ENCODE measurements at places on chromosomes 5 and 9.

- H3K27me3 ChIP-seq: no peaks in the 10 kb centered on the region
- H3K27ac ChIP-seq: no peak overlapping the region
- no peaks in the 10 kb centered on the region for H3K36me3 ChIP-seq
- DNase-seq: no peak
Measured at GRCh38 chr5:75078027-75078426, 25.7 kb upstream of the GCNT4 start.

DNA sequence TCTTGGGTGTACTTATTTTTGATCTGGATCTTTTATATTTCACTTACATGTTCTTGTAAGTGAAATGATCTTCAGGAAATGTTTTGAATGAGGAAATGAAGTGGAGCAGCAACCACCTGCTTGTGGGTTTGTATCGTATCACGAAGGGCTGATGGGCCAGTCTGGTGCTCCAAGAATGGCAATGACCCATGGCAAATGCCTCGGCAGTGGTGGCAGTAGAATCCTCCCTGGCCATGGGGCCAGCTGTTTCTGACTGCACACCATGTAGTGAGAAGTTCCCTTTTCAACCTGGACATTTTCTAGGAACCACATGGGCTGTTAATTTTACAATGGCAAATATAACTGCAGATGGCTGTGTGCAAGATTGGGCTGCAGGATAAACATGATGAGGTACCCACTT lies 29.9 kb downstream of the MAT2B start:
- peaks cover 22% of the 10 kb centered on the region for H3K27me3 ChIP-seq
- H3K27ac ChIP-seq: no peak overlapping the region
- no peak overlapping the region for H3K4me3 ChIP-seq
- H3K36me3 ChIP-seq: no peaks in the 10 kb centered on the region

DNA sequence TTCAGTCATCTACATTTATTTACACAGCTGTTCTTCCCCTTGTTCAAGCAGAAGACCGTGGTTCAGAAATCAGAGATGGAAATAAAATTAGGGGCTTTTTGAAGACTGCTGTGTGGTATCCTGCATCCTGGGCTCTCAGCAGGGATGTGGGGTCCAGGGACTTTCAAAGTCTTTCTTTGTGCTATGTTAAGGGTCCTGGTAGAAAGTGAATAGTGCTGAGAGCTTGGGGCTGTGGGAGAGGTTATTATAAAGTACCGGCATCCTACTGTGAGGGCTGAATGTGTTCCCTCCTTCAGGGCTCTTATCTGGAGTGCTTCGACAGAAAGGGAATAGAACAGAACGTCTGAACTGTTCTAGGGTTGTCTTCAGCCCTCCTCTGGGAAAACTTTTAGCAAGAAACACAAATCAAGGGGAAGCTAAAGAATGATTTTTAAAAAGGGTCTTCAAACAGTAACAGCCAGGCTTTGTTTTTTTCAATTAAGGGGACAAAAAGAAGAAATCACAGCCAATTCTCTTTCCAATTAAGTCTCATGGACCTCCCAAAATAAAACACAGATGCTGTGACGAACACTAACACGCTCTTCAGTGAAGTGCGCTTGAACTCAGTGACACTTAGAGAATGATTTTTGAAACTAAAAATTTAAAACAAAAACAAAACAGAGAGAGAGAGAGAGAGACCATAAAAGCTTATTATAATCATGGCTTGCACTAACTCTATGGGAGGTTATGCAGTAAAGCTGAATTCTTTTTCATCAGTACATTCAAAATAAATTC lies 15.7 kb upstream of the SLC1A3 start:
- no peak overlapping the region for H3K4me3 ChIP-seq
- peaks cover 2% of the 10 kb centered on the region for H3K27me3 ChIP-seq
- H3K27ac ChIP-seq: no peak overlapping the region
- H3K4me1 ChIP-seq: no peaks in the 10 kb centered on the region

DNA sequence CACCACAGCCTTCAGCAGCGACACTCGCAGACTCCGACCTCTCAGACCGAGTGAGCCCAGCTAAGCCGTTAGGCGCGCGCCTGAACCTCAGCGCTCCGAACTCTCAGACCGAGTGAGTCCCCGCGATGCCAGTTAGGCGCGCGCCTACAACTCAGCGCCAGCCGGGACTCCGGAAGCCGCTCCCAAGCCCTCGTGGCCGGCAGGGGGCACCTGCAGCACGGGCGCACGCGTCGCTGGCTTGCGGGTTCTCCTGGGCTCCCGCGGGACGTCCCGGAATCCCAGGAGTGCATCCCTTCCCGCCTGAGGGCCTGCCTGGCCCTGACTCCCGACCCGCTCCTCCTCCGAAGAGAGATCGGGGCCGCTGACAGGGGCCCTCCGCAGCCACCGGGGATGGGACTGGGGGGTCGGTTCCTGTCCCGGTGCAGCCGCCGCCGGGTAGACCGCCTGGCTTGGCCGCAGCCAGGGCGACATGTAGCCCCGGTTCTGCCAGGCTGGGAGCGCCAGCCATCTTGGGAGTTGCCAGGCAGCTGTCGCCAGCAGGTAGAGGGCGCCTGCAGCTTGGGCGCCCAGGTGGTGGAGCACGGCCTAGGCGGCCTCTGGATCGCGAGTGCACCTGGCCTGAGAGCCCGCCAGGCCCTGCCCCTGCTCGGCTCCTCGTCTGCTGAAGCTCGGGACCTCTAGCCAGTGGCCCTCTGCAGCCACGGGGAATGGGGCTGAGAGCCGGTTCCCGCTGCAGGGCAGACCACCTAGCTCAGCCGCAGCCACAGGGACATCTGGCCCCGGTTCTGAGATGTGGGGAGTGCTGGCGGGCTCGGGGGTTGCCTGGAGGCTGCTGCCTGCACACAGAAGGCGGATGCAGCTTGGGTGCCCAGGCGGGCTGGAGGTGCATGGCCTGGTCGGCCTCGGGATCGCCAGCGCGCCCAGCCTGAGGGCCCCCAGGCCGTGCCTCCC lies at the start of gene ANKRD18A:
TSS of gene ANKRD18A (minus strand) at position 114 of the 951 bp plus-strand sequence. CDS start 311 bp downstream, outside the sequence.
- peaks cover 55% of the 10 kb centered on the region for H3K27me3 ChIP-seq
- peak within 1 kb of the TSS; percentile 75 for H3K4me3 ChIP-seq
- peak; percentile 73 for DNase-seq
- H3K4me1 ChIP-seq: peaks cover 11% of the 10 kb centered on the region

DNA sequence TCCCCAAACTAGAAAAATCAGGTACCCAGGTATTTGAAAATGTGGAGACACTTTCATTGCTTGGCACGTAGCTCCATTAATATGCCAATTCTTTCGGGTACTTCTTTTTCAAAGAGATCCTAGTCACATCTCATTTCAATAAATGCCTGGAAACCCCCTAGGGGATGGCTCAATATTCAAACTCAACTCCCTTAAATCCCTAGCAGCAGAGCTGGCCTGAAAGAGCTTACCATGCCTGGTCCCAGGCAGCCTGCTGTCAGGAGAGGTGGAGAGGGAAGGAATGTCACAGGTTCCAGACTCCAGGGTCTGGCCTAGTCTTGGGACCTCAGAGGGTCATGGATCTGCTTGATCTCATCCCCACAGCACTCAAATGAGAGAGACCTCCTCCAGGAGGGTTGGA lies 187.1 kb downstream of the SPOCK1 start:
- no peak overlapping the region for H3K27ac ChIP-seq
- H3K4me3 ChIP-seq: no peak overlapping the region
- no peak for DNase-seq
- no peaks in the 10 kb centered on the region for H3K36me3 ChIP-seq
- H3K27me3 ChIP-seq: peaks cover 11% of the 10 kb centered on the region
- no peaks in the 10 kb centered on the region for H3K4me1 ChIP-seq

DNA sequence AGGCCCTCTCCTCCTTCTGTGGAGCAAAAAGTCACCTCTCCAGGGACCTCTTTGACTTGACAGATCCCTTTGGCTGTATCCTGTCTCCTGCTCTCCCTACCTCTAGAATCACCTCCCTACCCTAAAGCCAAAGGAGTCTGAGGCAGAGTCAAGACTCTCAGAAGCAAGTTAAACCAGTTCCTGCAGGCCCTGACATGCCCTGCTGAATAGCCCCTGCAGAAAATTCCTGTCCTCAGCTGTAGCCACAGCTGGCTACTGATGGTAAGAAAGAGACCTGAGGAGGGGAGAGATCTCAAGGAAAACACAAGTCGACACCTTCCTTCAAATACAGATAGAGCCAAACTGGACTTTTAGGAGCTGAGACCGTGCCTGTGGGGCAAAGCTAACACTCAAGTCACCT lies 23.7 kb upstream of the UBAP2 start:
- no peak overlapping the region for H3K4me3 ChIP-seq
- H3K27me3 ChIP-seq: no peaks in the 10 kb centered on the region
- H3K4me1 ChIP-seq: no peaks in the 10 kb centered on the region
- no peak for DNase-seq
